Urinary bladder (tissue), 4 donors: ENCODE measurements at places on chromosomes 3 and 15.

DNA sequence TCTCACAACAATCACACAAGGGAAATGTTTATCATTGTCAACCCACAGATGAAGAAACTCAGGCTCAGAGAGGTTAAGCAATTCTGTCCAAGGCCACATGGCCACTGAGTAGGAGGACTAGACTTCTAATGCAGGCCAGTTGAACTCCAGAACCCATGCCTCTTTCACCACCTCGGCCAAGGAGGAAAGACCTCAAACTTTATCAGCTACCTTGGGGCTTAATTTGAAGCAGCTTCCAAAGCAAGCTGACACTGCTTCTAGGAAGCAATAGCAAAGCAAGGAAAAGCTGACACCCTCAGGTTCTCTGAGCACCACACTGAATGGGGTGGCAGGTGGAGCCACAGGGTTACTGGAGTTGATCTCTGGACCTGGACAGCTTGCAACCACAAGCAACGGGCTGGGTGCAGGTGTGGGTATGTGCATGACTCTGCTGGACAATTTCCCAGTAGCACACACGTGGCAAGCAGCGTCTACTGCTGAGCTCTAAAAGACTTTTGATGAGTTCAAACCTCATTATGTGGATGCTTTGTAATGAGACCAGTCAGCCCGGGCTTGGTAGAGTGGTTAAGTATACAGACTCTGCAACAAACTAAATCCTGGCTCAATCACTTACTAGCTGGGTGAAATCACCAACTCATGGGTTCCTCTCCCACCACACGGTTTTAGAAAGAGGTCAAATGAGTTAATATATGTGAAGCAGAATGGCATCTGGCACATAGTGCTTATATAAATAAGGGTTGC, 23.1 kb downstream of the CCNL1 start:
- DNase-seq = no peak

- DNase-seq = no peak
Measured at GRCh38 chr3:73418681-73419080, 206.1 kb downstream of the PDZRN3 start.

DNA sequence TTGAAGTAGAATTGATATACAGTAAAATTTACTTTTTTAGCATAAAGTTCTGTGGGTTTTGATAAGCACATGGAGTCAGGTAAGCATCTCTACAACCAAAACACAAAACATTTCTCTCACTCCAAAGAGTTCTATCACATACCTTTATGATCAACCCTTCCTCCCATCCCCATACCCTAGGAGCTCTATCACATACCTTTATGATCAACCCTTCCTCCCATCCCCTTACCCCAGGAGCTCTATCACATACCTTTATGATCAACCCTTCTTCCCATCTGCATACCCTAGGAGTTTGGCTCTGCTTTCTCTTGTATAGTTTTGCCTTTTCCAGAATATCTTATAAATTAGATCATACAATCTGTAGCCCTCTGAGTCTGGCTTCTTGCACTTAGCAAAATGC, 315.1 kb downstream of the ROBO2 start:
- no peak for DNase-seq

- no peak for DNase-seq
Measured at GRCh38 chr3:32837789-32838188, 20.0 kb downstream of the TRIM71 start.

DNA sequence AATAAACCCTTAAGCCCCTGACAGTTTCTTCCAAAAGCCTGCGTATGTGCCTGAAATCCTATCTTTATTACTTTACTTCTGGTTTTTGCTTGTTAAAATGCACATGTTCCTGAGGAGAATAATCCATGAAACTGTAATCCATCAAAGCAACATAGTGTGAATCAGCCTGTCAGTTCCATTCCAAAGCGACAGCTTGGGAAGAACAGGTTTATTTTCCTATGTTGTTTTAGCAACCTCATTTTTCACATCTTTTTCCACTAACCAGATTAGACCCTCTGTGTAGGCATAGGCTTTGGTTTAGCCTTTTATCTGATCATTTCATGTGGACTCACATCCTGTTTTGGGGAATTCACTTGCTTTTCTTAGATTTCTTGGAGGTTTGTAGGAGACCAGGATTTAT, 988.0 kb downstream of the SQOR start:
- no peak for DNase-seq

DNA sequence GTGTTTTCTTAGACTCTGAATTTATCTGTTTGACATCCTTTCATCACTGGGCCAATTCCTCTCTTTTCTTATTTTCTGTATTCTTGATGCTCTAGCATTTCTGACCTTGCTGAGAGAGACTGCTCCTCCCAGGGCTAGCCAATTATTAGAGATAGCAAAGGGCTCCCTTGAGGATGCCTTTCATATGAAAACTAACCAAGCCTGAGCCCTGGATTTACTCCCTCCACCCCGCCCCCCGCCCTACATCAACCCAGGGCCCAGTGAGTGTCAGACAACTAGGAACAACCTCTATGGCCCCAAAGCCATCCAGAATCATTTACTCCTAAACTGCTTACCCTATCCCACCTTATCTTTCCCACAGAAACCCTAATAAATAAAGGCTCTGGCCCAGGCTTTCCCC, 69.7 kb upstream of the LARS2 start:
- no peak for DNase-seq

GRCh38 chr3:159989973-159990846, 1.6 kb downstream of the IL12A start:
- no peak for DNase-seq

DNA sequence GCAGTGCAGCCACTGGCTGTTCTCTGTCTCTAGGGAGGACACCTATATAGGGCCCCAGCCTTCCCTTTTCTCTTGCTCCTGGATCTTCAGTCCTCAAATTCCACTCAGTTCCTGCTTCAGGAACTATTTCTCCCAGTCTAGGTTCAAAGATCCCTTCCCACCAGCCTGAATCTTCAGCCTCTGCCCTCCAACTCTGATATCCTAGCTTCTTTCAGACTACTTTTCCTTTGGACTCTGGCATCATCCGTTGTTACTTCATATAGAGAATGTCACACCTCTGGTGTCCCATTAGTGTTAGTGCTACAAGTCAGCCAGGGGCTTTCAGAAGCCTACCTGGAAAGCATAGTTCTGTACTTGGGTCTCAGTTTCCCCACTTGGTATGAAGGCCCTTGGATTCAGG, 10.0 kb upstream of the HPS3 start:
- DNase-seq = no peak

- no peak for DNase-seq
Measured at GRCh38 chr3:190056742-190057141, 64.0 kb downstream of the P3H2 start.

- no peak for DNase-seq
Measured at GRCh38 chr15:35290301-35290721, 205.2 kb upstream of the NANOGP8 start.

DNA sequence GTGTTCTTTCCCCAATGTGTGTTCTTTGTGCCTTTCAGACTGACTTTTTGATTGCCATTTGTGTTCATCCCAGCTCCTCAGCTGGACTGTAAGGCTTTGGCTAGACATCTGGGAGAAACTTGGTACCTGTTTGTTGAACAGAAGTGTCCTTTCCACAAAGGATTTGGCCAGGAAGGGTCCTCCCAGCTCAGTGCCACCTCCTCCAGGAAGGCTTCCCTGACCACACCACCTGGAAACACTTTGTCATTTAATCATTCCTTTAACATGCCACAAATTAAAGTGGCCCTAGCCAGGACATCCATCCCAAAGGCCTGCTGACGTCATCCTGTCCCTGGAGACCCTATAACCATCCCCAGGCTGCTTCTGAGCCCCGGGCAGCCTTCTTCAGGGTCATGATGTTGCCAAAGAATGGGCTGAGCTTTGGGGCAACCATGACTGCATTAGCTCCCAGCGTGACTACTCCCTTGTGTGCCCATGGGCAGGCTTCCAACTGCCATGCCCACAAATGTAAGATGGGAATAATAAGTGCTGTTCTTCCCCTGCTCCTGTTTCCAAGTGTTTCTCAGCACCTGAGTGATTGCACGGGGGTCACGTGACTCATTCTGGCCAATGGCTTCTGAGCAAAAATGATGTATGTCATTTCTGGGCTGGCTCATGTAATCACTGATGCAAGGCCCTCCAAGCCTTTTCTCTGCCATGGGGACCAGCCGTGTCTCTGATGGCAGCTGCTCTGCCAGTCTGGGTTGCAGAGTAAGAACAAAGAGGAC, 112.5 kb upstream of the SMAD3 start:
- no peak for DNase-seq

- no peak for DNase-seq
Measured at GRCh38 chr3:136780741-136781140, 28.6 kb upstream of the STAG1 start.

GRCh38 chr3:188266562-188267274, 112.8 kb downstream of the LPP start:
- DNase-seq = no peak

- DNase-seq = no peak
Measured at GRCh38 chr15:25624504-25625177, 185.8 kb upstream of the UBE3A start.
